ENCODE measurements at places on chromosomes 1 and 21.

DNA sequence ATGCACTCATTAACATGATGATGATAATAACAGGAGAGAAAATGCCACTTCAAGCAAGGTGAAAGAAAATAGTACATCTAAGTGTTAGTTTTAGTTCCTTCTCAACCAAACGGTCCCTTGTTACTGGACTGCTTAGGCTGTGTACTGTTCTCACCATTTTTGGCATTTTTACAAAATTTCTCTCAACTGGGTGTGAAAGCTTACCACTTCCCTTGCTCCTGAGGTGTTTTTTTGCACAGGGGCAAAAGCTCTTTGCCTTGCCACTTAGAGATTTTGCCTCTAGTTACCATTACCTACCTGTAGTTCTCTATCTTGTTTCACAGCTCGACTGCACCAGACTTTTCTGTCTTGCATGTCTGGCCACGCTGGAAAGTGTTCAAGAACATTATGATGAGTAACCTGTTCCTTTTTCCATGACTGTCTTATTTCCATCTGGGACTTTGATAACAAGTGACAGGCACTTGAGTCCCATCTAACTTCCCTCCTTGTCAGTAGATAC lies 10.7 kb downstream of the NEK7 start:
- DNase-seq = peak; percentile 31

DNA sequence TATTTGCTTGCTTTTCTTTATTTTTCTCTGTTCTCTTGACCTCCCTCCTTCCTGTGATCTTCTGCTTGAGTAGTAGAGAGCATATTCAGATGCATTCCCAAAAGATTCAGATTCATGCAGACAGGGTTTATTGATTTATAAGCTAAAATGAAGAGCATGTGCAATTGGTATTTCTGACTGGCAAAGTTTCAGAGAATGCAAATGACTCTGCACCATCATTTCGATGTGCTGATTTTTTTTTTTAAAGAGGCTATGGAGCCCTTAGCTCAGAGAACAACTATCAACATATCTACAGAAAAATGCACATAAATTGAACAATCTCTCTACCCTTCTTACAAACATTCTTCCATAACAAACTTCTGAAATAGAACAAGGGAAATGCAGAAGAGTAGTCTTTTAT lies 312.0 kb downstream of the VAV3 start:
- no peak for DNase-seq

DNA sequence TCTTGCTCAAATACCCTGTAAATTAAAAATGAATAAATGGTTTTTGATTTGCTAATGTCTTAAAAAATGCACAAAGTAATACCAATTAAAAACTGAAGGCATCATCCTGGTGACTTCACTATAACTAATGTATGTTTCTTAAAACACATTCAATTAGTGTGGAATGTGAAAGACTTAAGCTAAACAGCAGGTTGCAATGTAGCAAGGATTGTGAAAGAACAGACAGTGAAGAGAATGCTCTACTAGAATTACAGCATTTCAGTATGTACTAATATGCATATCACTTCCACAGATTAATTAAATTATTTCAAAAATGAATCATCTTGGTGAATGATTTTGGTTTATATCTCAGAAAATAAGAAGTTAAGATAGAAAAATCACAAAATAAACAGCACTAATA lies 56.4 kb downstream of the LHX4 start:
- no peak for DNase-seq

GRCh38 chr1:18288722-18289121 lies 181.1 kb downstream of the IGSF21 start:
- DNase-seq = no peak

- no peak for DNase-seq
Observed at GRCh38 chr1:58815686-58816071, 31.8 kb upstream of the JUN start.

DNA sequence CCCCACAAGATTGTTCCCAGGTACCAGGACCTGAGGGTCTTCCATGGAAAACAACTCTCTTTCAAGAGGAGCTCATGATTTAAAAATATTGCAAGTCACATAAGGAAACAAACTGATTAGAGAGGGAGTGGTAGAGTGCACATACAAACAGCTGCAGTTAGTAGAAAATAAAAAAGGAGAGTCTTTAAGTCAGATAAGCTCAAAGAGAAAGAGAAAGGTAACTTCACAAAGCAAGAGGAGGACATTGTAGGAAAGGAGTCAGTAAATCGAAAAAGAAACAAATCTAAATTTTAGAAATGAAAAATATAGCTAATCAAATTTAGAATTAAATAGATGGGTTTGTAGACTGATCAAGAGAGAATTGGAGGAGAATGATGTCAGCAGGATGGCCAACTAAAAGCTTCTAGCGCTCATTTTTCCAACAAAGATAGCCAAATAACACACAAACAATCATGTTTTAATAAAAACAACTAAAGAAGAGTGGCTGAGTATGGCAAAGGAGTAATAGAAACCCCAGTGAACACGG lies 86.1 kb upstream of the CD53 start:
- DNase-seq = no peak

GRCh38 chr1:2275796-2276536 lies 47.8 kb downstream of the SKI start:
- DNase-seq = no peak

DNA sequence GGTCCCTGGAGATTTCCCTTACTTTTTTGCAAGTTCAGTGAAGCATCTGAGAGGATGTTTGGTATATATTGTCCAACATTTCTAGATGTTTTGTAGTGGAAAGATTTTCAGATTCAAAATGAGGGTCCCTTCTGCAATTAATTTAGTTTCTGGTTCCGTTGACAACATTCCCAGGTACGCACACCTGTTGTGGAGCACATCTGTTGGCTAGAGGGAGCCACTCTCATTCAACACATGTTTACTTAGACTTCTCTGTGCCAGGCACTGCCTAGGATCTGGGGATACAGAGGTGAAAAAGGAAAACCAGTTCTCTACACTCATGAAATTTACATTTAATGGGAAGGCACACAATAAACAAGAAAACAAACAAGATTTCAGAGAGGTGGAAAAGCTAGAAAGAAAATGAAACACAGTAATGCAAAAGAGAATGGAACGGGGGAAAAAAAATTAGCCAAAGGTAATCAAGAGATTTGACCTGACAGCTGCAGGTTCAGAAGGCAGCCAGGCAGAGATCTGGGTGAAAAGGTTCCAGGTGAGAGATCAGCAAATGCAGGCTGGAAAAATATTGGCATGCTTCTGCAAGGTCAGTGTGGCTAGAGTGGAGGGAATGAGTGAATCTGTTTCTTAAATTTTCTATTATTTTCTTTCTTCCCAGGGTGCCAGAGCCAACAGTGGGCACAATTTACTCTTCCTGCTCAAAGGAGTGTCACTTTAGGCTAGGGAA lies 48.4 kb upstream of the KAZN start:
- no peak for DNase-seq

DNA sequence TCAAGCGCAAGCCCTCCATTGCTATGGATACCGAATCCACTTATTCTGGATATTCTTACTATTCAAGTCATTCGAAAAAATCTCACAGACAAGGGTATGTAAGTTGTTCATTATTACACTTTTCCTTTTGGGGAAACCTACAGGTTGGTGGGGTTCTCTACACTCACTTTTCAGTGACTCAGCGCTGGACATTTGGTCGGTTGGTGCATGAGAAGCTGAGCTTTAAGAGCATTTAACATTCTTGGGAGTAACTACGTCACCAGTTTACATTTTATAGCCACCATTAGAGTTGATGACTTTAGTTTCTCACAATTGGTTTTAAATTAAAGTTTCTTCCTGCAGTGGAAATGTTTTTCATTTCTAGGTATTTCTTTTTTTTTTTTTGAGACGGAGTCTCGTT lies 9.6 kb downstream of the VANGL1 start:
- DNase-seq = no peak

- DNase-seq = no peak
Observed at GRCh38 chr1:97508653-97509218, 412.1 kb downstream of the DPYD start.

- no peak for DNase-seq
Observed at GRCh38 chr1:4452701-4453100, 201.7 kb upstream of the AJAP1 start.

- DNase-seq = no peak
Observed at GRCh38 chr1:30323352-30323751, 400.0 kb downstream of the MATN1 start.

DNA sequence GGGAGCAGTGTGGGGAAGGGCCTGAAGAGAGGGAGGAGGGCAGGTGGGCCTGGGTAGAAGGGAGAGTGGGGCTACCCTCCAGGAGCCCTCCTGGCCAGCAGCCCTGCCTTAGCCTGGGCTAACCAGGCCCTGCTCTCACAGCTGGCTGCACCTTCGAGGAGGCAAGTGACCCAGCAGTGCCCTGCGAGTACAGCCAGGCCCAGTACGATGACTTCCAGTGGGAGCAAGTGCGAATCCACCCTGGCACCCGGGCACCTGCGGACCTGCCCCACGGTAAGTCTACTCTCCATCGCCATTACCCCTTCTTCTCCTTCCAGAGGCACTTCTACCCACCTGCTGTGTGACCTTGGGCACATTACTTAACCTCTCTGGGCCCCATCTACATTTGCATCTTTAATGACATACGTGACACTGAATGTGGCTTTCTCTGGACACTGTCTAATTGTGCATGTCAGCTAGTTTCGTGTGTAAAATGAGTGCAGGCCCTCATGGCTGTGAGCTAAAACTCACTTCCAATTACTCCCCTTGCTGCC lies 18.9 kb downstream of the PTPRU start:
- no peak for DNase-seq

DNA sequence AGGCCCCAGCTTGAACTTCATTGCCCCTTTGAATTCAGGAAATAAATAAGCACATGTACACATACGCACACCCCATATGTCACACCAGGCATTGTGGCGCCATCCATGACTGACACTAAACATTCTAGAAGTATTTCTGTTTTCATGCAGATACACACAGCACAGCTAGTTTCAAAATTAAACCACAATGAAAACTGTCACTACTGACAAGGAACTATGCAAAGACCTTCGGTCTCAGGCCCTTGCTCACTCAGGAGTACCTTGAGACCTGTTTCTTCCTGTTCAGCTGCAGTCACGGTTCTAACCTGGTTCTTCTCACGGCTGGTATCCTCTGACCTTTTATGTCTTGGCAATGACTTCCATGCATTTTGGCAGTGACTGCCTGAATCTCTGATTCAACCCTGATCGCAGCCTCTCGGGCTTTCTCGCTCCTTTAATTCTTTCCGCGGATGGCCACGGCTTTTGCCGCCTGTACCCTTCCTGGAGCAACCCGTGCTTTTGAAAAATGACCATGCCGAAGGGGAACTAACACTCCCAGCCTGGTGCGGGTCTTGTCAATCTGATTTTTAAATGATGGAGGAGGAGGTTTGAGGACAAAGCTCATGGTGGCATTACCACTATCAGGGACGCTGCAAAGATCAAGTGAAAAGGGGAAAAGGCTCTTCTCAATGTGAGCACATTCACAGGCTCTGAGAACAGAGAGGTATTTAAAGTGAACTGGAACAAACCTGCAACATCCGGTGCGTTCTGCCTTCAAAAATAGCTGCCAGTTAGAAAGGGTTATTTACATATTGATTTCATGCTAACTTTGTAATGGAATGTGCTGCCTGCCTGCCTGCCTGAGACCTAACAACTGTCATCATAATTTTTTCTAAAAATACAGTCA lies 384.6 kb downstream of the RRAGC start:
- DNase-seq = peak; percentile 18

Measured in activated CD4-positive, alpha-beta T cell treated with anti-CD3 and anti-CD28 coated beads, Interleukin-2, amount 10 ng/mL, durations not matched to agents 7 days and 5 days (primary cell).